ENCODE measurements at places on chromosomes 3 and 15.

DNA sequence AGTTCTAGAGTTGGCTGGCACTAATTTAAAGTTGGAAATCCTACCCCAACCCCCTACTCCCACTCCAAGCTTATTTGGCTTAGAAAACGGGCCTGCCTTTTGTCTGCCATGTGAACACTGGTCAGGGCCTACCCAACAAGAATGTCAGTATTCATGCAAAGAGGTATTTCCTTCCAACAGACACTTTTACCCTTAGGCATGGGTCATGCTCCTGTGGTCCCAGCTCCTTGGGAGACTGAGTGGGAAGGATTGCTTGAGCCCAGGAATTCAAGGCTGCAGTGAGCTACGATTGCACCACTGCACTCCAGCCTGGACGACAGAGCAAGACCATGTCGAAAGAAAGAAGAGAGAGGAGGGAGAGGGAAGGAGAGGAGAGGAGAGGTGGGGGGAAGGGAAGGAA, 137.5 kb upstream of the LRTM1 start:
- no peak for DNase-seq

- DNase-seq = no peak
Observed at GRCh38 chr3:64856977-64857516, 169.2 kb upstream of the ADAMTS9 start.

DNA sequence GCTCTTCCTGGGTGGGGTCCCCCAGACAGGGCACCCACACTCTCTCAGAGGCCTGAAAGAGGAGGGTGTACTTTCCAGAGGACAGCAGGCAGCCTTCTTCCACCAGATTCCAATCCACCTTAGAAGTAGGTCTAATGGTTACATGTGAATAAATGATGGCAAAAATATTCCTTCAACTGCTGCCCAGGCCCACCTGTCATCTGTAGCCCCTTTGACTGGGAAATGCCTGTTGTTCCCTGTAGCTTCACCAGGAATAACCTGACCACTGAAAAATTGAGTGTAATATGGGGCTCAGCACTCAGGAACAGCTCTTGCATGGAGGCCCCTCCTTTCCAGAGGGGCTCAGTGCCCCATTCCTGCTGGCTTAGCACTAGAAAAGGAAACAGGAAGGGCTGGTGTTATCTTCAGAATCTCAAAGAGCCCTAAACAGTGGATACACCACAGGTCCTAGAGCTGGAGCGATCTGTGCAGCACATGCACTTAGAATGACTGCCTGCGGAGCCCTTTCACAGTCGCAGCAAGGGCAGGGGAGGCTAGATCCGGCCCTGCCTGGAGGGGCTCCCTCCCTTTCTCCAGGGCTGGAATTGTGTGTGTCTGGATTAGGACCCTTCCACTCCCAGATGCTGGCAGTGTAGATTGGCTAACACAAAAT, 32.1 kb downstream of the SLC22A14 start:
- no peak for DNase-seq

DNA sequence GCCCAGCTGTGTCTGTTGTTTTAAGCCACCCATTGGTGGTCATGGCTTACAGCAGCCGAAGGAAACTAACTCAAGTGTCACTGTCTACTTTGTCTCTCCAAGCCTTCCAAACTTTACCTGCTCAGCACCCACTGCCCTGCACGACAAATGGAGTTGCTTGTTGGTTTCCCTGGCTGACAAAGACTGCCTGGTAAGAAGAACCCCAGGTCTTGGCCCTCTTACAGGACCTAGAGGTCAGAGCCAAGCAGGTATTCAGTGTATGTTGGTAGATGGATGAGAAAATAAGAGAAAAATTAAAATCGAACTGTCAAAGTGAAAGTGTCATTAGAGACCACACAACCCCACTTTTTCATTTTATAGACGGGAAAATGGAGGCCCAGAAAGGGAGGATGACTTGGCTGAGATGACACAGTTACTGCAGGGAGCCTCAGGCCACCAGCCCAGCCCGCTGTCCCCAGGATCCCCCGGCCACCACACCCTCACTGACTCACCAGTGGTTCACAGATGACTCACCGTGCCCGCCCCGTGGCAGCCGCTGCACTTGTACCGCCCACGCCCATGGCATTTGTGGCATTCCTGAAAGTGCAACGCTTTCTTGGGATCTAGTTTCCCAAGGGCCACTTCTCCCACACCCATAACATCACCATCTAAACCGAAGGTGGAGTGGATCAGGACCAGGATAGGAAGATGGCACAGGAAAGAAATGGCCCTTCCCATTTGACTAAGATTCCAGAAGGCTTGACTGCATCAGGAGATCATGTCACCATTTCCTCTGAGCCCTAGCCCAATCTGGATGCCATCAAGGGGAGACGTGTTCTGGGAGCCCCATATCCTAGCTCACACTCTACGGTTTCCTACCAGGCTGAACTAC, 15.2 kb downstream of the SSUH2 start:
- peak; percentile 39 for DNase-seq

GRCh38 chr3:128340904-128341555, 125.7 kb downstream of the DNAJB8 start:
- no peak for DNase-seq

- peak; percentile 52 for DNase-seq
Observed at GRCh38 chr15:75597667-75598341, 18.7 kb upstream of the PTPN9 start.

DNA sequence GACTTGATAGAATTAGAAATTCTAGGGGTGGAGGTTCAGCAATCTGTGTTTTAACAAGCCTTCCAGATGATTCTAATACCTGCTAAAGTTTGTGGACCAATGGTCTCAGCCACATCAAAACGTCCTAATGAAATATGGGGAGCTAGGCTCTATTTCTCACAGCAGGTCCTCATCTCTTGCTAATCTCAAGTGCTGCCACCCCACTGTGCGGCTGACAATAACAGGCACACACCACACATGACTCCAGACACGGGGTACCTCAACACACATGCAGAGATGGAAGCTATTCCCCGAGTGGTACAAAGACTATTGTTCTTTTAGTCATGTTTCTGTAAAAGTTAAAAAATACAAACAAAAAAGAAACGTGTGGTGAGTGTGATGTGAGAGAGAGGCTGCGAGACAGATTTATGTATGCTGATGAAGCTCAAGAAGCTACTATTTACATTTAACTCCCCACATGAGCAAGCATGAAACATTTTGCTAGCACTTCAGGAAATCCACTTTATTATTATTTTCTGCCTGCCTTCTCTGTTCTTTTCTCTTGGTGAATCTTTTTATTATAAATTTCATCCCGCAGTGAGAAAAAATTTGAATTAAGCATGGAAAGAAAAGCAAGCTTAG, 405.6 kb downstream of the MAGI1 start:
- DNase-seq = no peak
